ENCODE measurements at places on chromosomes 13 and 19.
A peak's percentile ranks its signal among the peaks of the same experiment; 100 is the strongest.

GRCh38 chr13:46668302-46668720, 115.3 kb downstream of the LRCH1 start:
- no peak for DNase-seq

DNA sequence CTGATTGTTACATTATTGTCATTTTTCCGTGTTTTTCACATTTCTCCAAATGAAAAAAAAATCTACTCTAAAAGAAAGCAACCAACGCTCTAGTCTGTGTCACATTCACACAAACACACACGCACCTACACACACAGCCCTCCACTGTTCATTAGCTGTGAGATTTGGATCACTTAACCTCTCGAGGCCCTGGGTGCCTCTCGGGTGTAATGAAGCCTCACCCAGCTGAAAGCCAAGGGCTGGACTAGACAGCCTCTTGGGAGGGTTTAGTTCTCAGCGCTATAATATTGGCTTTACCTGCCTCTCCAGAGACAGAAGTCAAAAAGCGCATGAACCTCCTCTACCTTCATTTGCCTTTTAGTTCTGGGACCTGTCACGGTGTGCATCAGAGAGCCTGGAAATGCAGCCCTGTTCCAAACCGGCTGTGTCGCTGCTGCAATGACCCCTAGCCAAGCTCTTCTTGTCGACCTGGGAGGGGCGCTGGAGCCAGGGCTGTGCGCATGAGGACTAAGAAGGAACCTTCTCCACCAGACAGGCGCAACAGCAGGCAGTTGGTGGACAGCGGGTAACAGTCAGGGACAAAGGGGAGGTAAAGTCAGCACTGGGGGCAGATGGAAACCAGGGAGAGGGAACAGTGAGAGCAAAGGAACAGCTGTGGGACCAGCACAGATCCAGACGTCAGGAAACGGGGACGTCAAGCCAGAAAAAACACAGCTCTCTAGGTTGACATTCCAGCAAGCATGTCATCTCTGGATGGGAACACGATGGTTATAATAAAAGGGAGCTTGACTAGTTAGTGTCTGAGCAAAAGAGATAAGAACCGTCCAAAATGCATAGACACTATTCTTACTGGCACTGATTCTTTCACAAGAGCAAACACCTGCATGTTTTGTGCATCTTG, 375.9 kb downstream of the EFNB2 start:
- DNase-seq: no peak

- no peak for DNase-seq
These were observed 41.5 kb upstream of the MEDAG start for GRCh38 chr13:30864433-30865122.

- DNase-seq: no peak
These were observed 13.6 kb upstream of the KPNA3 start for GRCh38 chr13:49806126-49806536.

- DNase-seq: no peak
These were observed 9.8 kb upstream of the LIN7B start for GRCh38 chr19:49104229-49104864.

- peak; percentile 21 for DNase-seq
These were observed 12.0 kb downstream of the WDR88 start for GRCh38 chr19:33143897-33144405.

DNA sequence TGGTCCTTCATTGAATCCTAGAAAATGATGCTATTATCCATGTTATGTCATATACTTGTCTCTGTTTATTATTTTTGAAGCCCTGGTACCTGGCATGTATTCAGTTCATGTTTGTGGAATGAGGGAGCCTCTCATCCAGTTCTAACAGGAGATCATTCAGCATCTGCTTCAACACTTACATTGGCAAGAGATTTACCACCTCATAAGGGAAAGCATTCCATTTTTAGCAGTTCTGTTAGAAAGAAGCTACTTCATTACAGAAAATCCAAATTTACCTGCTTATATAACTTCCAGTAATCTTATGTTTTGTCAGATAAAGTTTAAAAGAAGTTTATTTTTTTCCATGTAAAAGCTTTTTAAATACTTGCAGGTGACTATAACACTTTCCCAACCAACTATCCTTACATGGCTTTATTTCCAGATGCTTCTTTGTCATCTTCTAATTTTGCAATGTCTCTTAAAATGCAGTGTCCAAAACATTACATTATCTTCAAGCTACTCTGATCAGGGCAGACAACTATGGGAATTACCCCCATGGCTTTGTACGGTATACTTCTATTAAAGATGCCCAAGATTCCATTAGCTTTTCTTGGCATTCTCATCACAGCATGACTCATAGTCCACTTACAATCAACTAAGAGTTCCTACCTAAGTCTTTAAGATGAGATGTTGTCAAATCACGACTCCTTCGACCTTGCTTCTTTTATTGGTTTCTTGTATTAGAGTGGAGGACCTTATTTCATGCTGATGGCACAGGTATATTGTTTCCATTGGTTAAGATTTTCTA, 262.1 kb downstream of the PCDH9 start:
- no peak for DNase-seq

GRCh38 chr19:55529636-55530234, 7.2 kb downstream of the SBK2 start:
- no peak for DNase-seq

GRCh38 chr19:16628984-16629691, 1.1 kb upstream of the MED26 start:
- DNase-seq: no peak

DNA sequence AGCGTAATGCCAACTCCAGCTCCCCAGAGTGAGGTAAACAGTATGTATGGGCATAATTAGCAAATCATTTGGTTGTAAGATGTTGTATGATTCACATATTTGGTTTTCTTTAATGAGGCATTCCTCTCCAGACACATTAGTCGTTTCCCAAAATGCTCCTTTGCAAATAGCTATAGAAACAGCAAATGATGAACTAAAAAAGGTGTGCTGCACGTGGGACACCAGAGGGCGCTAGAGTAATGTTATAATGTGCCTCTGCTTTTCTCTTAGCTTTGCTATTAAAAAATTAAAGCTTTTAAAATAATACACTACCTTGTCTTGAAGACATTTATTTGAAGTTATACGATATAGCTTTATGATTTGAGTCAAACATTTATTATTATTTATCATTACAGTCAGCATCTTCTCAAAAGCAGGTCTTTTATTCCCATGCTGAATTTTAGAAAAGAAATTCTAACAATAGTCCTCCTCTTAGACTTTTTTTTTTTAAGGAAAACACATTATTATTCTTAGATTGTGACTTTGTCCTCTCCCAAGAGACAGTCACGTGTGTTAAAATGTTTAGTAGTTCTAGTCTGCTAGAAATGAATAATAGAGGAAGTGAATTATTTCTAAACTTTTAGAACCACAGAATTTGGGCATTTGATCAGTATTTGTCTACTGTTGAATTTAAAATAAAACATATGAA, 121.6 kb upstream of the FRY start:
- DNase-seq: no peak

GRCh38 chr13:106562301-106562700, 5.6 kb downstream of the ARGLU1 start:
- no peak for DNase-seq
